ENCODE measurements at places on chromosomes 1 and 21.

- DNase-seq: no peak
These were observed 2.4 kb downstream of the PDPN start for GRCh38 chr1:13586001-13586400.

DNA sequence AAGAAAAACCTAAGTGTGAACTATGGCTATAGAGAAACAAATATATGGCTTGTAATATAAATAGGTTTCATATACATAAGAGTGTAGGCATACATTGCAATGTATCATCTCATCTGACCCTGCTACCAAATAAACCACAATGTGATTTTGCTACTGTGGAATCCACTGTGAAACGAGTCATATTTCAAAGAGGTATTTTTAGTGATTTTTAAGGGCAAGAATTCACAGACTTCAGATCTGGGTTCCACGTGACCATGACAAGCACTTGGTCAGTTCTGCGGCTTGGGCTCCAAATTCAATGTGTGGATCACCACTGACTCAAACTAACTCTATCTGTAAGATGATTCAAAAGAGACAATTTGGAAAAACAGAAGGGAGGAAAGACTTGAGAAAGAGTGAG, 147.0 kb upstream of the ERG start:
- DNase-seq: no peak

DNA sequence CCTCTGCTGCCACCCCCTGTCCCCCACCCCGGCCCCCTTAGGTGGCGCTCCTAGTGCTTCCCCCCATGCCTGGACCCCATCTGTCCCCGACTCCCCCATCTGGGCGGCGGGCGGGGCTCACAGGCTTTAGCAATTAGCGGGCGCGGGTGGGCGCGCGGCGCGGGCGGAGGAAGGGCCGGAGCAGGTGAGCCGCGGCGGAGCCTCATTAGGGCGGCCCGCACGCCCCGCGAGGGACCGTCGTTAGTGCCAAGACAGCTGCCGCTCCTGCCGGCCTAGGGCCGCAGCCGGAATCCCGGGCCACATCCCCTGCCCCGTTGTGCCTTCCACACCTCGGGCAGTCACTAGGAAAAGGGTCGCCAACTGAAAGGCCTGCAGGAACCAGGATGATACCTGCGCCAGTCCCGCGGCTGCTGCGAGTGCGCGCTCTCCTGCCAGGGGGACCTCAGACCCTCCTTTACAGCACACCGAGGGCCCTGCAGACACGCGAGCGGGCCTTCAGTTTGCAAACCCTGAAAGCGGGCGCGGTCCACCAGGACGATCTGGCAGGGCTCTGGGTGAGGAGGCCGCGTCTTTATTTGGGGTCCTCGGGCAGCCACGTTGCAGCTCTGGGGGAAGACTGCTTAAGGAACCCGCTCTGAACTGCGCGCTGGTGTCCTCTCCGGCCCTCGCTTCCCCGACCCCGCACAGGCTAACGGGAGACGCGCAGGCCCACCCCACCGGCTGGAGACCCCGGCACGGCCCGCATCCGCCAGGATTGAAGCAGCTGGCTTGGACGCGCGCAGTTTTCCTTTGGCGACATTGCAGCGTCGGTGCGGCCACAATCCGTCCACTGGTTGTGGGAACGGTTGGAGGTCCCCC, 7.6 kb downstream of the OLIG2 start:
- DNase-seq: no peak

DNA sequence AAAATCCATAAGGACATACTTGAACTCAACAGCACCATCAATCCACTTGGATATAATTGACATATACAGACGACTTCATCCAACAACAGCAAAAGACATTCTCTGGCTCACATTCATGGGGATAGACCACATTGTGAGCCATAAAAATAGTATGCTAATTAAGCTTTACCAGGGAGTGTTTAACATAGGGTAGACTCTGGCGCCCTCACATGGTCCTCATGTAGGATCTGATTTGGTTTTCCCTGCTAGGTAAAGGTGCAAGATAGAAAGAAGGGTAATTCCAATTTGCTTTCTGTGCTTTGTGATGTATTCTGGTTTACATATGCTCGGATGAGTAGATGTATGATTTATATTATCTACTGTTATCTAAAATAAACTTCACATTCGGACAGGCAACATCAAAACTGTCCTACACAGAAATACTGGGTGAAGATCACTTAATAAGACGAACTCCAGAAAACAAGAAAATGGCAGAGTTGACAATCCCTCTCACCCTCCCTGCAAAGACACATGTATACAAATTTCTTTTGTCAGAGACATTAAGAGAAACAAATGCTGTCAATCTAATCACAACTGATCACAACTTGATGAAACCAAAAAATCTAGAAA, 27.7 kb downstream of the CR1L start:
- peak; percentile 8 for DNase-seq

DNA sequence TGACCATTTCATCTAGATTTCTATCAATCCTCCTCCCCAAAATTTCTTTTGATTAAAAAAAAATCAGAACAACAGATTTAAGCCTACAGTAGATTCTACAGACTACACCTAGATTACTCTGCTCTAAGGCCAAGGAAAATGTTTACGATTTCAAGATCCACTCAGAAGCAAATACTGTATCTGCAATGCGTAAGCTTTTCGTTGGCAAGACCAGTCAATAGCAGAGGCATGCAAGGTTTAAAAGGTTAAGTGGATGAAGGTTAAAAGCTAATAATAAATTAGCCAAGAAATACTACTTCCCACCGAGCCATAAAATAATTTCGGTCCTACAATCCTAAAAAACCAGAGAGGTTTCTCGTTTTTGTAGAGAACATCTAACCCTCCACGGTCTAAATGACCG, 1.3 kb downstream of the CLSTN1 start:
- no peak for DNase-seq

- peak; percentile 20 for DNase-seq
These were observed at the start of gene ABCG1 for GRCh38 chr21:42218836-42219605. Gene ABCG1, plus strand, starts transcription at chr21:42219140. Its CDS starts 123 bp downstream, at chr21:42219263.

DNA sequence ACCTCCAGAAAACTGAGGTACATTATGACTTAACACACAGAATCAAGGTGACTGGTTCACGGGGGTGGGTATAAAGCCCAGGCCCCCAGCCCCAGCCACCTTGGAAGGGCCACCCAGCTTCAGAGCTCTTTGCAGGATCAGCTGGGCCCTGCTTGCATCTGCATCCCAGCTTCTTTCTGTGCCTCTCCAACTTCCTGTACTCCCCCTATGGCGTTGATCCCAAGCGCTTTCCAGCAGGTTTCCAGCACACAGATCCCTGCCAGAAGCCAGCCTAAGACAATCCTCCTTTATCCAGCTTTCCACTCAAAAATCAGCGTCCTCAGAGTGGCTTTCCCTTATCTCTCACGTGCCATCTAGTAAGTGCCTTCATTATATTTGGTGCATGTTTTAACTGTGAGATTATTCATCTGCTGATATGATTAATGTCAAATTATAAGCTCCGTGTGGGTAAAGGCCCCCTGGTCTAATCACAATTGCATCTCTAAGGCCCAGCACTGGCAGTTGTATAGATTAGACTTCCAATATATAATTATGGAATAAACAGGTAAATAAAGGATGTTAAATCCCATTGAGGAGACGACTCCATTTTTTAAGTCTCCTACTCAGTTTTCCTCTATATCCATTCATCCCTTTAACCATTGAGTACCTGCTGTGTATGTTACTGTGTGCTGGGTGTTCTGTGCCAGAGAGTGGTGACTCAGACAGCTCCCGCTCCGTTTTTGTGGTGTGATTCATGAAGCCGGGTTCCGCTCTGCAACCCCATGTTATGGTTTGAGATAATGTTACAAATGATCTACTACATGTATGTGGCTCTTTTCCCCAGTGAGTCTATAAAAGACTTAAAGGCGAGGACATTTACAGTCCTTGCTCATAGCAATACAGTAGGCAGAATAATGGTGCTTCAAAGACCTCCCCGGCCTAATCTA, 387.6 kb downstream of the PCP4 start:
- DNase-seq: no peak

GRCh38 chr1:80827666-80828065, 973.1 kb upstream of the ADGRL2 start:
- DNase-seq: no peak

DNA sequence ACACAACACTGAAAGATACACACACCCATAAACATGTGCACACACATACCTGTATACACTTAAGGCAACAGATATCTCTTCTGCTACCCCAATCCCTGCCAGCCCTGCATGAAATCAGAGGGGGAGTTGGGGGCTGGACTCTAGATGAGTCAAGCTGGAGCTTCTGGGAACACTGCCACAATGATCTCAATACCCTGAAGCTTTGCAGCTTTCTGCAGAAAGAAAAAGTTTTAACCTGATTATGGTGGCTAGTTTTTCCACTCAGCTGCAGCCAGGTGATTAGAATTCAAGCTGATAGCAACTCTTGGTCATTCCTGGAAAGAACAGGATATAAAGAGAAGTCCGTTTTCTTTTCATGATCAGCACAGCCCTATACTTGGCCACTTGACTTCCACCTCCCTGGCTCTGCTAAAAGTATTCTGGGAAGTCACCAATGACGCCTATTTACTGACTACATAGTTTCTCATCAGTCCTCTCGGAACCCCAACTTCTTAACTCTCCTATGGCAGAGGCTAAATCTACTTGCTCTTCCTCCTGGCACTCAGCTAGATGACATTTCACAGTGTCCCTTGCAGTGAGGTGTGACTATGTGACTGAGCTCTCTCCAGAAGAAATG, 20.7 kb upstream of the DNASE2B start:
- DNase-seq: no peak

- DNase-seq: no peak
These were observed 68.1 kb downstream of the VWA5B1 start for GRCh38 chr1:20358761-20359263.

GRCh38 chr21:22201126-22201525, 1202.9 kb downstream of the NCAM2 start:
- DNase-seq: no peak

GRCh38 chr1:208185801-208186231, 58.4 kb downstream of the PLXNA2 start:
- no peak for DNase-seq

DNA sequence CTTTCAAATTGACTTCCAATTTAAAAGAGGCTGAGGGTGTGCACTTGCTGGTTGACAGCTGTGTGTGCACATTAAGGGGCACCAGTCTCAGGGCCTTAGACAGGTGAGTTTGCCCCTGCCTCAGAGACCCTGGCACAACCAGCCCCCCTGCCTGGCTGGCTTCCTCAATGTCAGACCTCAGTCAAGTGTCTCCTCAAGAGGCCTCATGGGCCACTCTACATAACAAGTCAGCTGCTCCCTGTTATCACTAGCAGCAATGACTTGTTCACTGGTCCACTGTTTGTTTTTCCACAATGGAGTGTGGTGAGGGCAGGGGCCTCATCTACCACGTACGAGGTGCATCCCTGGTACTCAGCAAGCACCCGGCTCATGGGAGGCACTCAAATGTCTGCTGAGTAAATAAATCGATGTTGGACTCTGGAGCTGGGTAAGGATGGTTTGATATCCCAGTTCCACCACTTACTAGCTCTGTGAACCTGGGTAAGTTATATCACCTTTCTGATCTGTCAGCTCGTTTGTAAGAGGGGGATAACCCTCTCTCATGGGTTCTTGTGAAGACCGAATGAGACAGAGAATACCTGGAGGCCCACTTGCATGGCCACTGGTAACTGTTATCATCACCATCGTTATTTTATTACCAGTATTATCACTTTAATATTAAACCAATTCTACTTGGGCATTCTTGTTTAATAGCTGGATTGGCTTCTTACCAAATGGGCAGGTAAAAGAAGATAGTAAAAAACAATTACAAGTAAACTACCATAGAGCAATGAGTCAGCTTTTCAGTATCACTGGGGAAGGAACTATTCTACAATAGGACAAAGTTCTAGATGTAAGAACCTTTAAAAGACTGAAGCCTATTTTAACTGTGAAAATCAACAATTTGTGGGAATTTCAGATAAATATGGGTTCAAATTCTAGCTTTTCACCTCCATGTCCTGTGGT, 64.6 kb downstream of the SLC66A1 start:
- no peak for DNase-seq
